Stimulated activated CD4-positive, alpha-beta T cell treated with anti-CD3 and anti-CD28 coated beads, Interleukin-1b, Interleukin-23, amount 100 ng/mL, for 1 hour (primary cell): ENCODE measurements at places on chromosomes 7 and 10.

GRCh38 chr7:51160411-51160810 is 156.2 kb downstream of the COBL start:
- no peak for DNase-seq

- no peak for DNase-seq
Measured at GRCh38 chr10:80552151-80552646, 14.5 kb downstream of the SH2D4B start.

DNA sequence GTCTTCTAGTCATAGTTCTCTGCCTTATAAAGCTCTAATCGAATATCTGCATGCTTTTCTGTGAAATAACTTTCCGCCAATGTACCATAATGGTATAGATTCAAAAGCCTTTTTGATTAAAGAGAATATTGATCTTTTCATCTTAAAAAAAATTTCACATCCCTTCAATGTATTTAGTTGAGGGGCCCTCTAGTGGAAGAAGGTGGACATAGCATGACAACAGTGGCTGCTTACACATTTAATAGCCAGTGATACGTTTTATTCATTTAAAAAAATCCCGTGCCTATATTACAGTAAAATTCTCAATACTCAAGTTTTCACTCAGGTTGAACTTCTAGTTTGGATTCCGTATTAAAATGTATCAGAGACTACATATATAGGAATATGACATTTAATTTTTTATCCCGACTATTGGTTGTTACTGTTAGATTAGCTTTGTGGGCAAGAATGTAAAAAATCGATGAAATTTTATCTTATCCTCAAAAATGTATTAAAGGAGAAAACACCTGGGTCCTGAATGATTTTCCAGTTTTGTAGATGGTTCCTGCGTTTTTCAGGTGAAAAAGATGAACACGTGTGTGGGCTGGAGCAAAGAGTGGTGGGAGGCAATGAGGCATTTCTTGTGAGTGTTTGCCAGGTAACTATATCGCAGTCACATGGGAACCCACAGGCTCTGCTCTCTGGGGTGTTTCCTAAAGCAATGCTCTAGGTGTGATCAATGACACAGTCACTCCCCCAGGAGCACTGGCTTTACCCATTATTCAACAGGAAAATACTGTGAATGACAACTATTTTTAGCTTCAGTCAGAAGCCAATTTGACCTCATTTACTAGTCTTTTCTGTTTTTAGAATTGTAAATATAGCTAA is 24.1 kb upstream of the PNLIP start:
- no peak for DNase-seq

DNA sequence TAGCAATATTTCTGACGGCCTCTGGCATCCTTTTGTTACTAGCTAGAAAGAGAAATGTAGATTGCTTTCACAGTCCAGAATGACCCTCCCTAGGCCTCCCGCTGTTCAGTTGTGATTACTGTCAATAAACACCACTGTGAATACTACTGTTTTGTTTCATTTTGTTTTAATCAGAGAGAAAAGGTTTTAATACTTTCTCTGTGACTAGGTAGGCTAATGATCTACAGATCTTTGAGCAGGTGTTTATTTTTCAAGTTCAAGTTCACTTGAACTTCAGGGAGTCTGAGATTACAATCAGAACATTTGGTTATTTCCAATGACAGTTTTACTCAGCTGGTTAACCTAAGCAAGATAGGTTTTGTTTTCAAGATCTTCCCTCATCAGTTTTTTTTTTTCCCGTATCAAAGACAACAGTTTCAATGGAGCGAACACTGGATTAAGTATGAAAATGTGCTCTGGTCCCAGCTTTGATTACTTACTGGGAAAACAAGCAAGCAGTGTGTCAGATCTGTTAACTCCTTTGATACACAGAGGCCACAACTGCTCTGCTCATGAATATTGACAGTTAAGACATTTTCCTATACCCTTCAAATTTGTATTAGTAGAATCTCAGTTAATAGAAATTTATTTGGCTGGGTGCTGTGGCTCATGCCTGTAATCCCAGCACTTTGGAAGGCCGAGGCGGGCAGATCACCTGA is 34.8 kb downstream of the VKORC1L1 start:
- no peak for DNase-seq

GRCh38 chr7:79494046-79494445 is 40.6 kb upstream of the MAGI2 start:
- DNase-seq, result no peak

DNA sequence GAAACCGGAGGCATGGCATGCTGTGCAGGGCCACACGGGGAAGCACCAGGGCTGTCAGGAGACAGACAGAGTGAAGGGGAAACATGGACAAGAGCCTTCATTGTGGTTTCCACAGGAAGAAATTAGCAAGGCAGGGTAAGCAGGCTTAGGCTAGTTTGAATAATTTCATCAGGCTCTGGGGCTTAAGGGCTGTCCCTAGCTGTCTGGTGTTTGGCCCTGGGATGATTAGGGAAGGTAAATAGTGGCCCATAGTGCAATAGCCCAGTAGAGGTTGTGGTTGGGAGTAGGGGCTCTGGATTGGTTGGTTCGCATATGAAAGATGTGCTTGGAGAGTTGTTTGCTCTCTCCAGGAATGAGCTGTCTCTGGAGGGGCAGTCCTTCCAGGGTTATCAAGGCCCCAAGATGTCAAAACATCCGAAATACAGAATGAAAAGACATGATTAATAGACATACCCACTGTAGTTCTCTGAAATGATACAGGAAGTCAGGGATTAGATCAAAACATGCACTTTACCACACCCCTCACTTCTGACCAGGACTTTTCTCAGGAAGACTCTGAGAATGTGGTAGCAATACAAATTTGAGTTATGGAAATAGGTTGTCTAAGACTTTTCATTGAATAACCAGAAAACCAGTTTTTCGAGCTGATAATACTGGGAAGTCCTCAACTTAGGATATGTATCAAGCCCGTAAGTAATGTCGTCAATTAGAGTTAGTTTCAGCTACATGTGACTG is 224.9 kb upstream of the NFE2L3 start:
- no peak for DNase-seq

GRCh38 chr7:137943132-137943551 is 58.7 kb downstream of the CREB3L2 start:
- DNase-seq, result no peak

- no peak for DNase-seq
Measured at GRCh38 chr10:80485946-80486764, 32.0 kb downstream of the TSPAN14 start.

DNA sequence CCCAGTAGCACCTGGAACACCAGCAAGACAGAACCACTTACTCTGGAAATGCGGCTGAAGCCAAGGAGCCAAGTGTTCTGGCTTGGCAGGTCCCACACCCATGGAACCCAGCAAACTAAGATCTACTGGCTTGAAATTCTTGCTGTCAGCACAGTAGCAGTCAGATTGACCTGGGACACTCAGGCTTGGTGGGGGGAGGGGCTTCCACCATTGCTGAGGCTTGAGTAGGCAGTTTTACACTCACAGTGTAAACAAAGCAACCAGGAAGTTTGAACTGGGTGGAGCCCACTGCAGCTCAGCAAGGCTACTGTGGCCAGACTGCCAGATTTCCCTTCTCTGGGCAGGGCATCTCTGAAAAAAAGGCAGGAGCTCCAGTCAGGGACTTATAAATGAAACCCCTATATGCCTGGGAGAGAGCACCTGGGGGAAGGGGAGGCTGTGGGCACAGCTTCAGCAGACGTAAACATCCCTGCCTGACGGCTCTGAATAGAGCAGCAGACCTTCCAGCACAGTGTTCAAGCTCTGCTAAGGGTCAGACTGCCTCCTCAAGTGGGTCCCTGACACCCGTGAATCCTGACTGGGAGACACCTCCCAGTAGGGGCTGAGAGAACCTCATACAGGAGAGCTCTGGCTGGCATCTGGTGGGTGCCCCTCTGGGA is 121.2 kb downstream of the MTERF1 start:
- no peak for DNase-seq

DNA sequence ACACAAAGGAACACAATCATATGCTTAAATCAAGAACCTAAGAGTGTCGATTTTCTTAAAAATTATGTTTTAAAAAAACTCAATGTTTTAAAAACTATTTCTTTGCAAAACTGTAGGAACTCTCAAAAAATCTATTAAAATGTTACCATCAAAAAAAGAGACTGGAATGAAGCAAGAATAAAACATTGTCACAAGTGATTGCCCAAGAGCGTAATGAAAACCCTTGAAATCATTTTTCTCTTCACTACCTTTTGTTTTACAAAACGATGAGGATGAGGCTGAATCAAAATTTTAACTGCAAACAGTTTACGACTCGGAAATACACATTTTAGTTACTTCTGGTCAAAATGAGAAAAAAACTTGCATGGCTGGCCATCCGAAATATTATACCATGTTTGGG is 855 bp downstream of the YME1L1 start:
- no peak for DNase-seq

DNA sequence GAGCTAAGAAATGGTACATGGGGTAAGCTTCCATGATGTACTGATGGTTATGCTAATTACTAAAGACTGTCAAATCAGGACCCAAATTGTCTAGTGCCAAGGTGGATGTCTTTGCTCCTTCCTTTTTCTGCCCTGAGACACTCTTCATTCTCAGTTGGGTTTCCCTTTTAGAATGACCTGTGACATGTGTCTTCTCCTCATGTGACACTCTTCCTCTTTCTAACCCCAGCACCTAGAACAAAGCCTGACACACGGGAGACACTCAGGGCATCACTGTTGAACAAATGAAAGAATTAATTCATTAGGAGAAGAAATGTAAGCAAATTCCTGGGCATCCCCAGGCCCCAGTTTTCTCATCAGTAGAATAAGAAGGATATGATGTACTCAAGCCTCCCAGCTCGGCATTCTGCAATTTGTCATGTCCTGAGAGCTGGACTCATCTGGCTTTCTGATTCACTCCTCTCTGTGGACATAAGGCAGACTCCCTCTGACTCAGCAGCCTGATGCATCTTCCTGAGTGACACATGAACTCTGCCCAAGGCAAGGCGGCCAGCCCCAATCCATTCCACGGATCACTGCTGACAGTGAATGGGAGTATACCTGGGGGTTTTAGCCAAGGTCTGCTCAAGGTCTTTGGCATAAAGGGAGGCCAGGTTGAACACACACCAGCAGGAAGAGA is 473.8 kb downstream of the KCNMA1 start:
- no peak for DNase-seq

DNA sequence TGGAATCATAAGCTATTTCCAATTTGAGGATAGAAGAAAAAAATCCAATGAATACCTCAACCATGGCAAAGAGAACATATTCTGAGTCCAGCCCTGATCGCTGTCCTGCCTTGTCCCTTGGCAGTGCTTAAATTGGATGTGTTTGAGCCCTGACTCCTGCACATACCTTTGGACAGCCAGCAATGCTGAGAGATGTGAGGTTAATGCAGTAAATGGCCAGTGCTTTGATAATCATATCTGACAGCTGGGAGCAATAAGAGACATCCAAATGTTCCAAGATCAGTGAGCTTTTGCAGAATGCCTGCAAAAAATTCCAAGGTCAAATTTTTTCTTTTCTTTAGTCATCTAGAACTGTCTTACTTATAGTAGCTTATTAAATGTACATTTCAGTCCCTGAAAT is 80.1 kb upstream of the LRRC17 start:
- DNase-seq, result no peak

- DNase-seq, result no peak
Measured at GRCh38 chr7:19560111-19560883, 148.5 kb downstream of the POLR1F start.

- DNase-seq, result peak; percentile 69
Measured at GRCh38 chr10:27360581-27361172, 120.1 kb upstream of the ACBD5 start.

GRCh38 chr7:133481676-133482075 is 228.8 kb downstream of the EXOC4 start:
- no peak for DNase-seq

- no peak for DNase-seq
Measured at GRCh38 chr7:12985228-12985627, 297.8 kb downstream of the ARL4A start.
